Endothelial cell of umbilical vein (primary cell): ENCODE measurements at places on chromosomes 12 and 14.

DNA sequence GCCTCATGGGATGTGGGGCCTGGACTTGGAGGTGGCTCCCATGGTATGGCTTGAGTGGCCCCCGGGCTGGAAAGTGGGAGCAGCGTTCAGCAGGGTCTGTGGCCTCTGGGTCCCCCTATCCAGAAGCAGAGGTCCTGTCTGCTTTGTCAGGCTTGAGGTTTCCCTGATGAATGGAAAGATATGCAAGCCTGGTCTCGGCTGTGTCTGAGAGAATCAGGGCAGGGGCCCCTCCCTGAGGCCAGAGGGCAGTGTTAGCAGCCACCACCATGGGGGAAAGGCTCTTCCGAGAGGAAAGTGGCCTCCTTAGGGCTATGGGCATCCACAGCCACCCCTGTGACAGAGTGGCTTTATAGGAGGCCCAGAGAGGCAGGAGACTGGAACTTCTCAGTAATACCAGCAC is 128.2 kb downstream of the VRK1 start:
- no peak for DNase-seq

- no peak for DNase-seq
Observed at GRCh38 chr12:120993496-120993895, 15.2 kb downstream of the HNF1A start.

- DNase-seq: peak; percentile 70
Observed at GRCh38 chr12:98814254-98814653, 169.2 kb downstream of the APAF1 start.

- DNase-seq: no peak
Observed at GRCh38 chr12:8781381-8782127, 40.9 kb upstream of the A2ML1 start.

GRCh38 chr14:32472512-32473463 is 143.7 kb downstream of the AKAP6 start:
- DNase-seq: peak; percentile 52

- DNase-seq: no peak
Observed at GRCh38 chr12:42266579-42267230, 28.7 kb upstream of the YAF2 start.
